ENCODE measurements at places on chromosomes 4 and X.

DNA sequence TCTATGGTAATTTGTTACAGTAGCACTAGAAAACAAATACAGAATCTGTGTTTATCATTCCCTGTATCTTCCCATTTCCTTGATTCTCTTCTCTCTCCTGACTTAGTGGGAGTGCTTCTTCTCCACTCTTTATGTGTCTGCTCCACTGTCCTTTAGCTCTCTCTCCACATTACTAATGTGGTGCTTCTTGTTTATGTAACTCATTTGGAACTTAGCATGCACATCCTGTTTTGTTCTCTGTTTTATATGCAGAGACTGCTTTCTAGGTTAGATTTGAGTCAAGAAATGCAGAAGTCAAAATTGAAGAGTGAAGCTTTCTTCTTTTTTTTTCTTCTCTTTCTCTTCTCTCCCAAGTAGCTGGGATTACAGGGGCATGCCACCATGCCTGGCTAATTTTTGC is 25.9 kb downstream of the ADH1A start:
- no peak for DNase-seq

GRCh38 chr4:182925298-182925757 is 8.1 kb upstream of the DCTD start:
- DNase-seq, result peak; percentile 58

- DNase-seq, result no peak
Observed at GRCh38 chrX:67437821-67438220, 106.0 kb upstream of the AR start.

GRCh38 chr4:98661371-98662054 is 3.1 kb upstream of the TSPAN5 start:
- DNase-seq, result no peak

DNA sequence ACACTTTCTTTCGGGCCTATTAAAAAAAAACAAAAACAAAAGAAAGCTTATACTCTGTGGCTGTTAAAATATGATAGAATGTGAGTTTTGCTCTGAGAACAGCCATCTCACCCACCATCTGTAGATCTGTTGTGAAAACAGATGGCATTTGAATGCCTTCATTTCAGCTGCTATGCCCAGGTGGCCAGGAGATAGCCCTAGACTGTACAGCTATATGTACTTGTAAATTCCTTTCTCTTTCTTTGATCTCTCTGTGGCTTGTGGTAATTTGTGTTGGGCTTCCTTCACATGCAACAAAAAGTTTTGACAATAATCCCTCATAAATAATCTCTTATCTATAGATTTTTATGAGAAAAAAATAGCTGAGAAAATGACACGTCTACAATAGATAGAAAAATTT is 38.1 kb downstream of the PNPLA4 start:
- no peak for DNase-seq

All from iPS-NIHi11 (cell line).